ENCODE measurements at places on chromosomes 11 and 22. TPM values are rescaled to one million over a fixed set of nuclear protein-coding genes. Genes with fewer than 3 reads are reported as not detected.

The ANO9 gene
- not detected for total RNA-seq

The C22orf31 gene
- total RNA-seq, result 0.41 TPM

The OR52N4 gene
- total RNA-seq, result not detected

The OR5AR1 gene
- not detected for total RNA-seq

The KCNJ1 gene
- total RNA-seq, result not detected

The MOGAT2 gene
- total RNA-seq, result not detected

The OR52I1 gene
- total RNA-seq, result not detected

The CDKN1C gene
- total RNA-seq, result 36.7 TPM

The TSPAN18 gene
- total RNA-seq, result 13.9 TPM

The SEPTIN3 gene
- 123 TPM for total RNA-seq

The PHLDA2 gene
- total RNA-seq, result not detected

The MS4A14 gene
- not detected for total RNA-seq

The OR8D1 gene
- total RNA-seq, result not detected

The GAL3ST3 gene
- total RNA-seq, result 10.6 TPM

The GTSE1 gene
- total RNA-seq, result 1.6 TPM

The TEX54 gene
- total RNA-seq, result not detected

The BACE1-AS gene
- total RNA-seq, result 3.7 TPM

The CALCA gene
- not detected for total RNA-seq

The MMP7 gene
- not detected for total RNA-seq

The CHRNA10 gene
- total RNA-seq, result 0.41 TPM

The SF3A1 gene
- 13.9 TPM for total RNA-seq

The CLDN5 gene
- total RNA-seq, result 84.8 TPM

Measured in frontal cortex (tissue), 4 donors.